ENCODE measurements at places on chromosomes 11 and 22. TPM values are rescaled to one million over a fixed set of nuclear protein-coding genes. Genes with fewer than 3 reads are reported as not detected.

GRCh38 chr11:104165014-104165413 lies 1.1 kb upstream of the PDGFD start:
- no peak for DNase-seq

DNA sequence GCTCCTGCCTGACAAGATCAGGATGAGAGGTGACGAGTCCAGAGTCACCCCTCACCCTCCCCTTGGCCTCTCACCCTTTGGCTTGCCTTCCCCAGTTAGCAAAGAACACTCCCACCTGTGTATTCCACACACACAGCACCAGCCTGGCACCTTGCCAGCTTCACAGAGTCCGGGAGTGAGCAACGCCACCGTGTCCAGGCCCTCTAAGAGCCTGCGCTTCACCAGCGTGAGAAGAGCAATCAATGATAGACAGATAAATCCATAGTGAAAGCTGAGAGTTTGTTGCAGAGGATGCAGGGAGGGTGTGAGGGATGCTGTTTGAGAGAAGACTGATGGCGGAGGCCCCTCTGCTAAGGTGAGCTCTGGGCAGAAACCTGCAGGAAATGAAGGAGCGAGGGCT lies 404.5 kb downstream of the LARGE1 start:
- DNase-seq: peak; percentile 54

DNA sequence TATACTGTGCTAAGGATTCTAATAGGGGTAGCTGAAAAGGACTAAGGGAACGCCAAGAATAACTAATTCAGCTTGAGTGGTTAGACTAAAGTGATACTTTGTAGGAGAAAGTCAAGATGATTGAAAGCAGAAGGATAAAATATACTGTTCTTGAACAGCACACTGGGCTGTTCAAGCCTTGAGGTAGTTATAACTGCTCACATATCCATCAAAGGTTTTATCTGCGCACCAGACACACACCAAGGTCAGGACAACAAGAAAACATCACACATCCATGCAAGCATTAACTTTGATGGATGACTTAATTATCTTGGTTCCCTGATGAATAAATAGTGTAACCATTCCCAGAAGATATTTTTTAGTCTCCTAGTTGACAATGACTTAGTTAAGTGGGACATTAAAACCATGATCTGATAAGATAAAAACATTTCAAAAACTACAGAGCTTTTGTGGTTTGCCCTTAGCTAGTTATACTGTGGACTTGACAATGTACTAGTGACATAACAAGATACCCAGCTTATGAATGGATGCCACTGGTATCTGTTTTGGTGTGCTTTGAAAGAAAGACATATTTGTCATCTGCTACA lies 728.9 kb downstream of the JRKL start:
- no peak for DNase-seq

- DNase-seq: no peak
Measured at GRCh38 chr22:47474464-47474863, 712.0 kb downstream of the TBC1D22A start.

- DNase-seq: no peak
Measured at GRCh38 chr11:102302241-102302640, 15.0 kb upstream of the BIRC3 start.

GRCh38 chr11:117931331-117931950 lies 2.2 kb upstream of the TMPRSS13 start:
- DNase-seq: peak; percentile 38

DNA sequence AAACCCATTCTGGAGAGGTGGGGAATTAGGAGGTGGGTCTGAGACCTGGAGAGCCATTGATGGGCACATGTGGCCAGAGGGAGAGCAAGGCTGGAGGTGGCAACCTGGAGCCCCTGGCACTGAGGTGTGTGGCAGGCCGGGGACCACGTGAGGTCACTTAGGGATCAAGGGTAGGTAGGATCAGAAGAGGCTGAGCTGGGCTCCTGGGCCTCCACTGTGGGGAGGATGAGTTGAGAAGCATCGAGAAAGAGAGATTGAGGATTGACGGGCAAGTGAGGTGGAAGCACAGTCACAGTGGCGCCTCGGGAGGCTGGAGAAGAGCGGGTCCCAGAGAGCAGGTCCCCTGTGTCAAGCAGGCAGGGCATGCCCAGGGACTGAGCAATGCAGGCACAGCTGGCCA lies 4.1 kb downstream of the GNAZ start:
- DNase-seq: no peak

GRCh38 chr11:57343825-57344224 lies 5.7 kb downstream of the P2RX3 start:
- DNase-seq: no peak

DNA sequence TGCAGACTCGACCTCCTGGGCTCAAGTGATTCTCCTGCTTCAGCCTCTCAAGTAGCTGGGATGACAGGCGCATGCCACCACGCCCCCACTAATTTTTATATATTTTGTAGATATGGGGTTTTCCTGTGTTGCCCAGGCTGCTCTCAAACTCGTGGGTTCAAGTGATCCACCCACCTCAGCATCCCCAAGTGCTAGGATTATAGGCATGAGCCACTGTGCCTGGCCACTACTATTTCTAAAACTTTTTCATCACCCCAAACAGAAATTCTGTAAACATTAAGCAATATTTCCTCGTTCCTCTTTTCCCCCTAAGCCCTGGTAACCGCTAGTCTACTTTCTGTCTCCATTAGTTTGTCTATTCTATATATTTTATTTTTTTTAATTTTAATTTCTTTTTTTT lies 9.0 kb upstream of the ATG16L2 start:
- DNase-seq: no peak

DNA sequence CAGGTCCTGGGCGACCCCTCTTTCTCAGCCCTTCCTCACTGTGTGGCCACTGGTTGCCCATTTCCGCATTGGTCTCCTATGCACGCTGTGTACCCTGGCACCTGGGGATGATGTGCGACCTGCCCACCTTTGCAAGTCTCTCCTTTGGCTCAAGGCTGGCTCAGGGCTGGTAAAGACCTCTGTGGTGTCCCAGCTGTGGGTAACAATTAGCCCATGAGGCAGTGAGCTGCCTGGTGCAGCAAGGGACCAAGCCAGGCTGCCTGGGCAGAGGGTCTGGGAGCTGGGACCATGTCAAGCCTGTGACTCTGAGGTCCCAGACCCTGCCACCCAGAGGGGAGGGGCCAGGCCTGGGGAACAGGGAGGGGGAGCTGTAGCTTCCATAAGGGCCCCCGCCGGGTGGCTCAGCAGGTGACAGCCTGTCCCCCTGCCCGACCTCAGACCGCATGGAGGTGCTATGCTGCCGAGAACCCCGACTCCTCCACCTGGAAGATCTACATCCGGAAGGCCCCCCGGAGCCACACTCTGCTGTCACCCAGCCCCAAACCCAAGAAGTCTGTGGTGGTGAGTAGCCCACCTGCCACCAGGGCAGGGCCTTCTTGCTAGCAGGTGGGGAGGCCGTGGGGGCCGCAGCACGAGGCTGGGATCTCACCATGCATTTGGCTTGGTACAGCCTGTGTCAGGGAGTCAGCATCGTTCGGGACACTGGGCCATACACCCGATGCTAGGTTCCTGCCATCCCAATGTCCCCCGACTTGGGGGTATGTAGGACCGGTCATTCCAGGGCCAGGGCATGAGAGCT lies 112.5 kb downstream of the KCNQ1OT1 start:
- DNase-seq: peak; percentile 38

DNA sequence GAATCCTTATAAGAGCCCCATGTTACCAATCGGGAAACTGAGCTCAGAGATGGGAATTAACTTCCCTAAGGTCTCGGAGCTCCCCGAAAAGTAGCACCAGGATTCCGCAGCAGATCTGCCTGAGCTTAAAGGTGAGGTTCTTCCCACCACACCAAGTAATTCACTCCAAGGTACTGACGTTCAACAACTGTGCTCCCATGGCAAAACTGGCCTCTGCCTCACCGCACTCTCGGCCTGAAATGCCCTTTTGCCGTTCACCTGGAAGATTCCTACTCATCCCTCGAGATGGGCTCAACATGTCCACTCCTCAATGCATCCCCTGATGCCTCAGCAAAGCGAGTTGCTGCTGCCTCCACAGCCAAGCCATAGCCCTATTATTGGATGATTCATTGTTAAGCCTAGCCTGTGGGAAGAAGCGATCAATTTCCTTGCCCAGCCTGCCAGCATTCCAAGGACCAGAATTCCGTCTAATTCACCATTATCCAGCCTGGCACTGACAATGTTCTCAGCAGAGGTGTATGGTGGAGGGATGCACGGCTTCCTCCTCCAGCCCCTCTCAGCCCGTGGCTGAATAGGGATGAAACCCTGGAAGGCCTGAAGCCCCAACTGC lies 4.2 kb downstream of the PLAAT3 start:
- no peak for DNase-seq

The NLRP10 gene
- total RNA-seq: not detected

The HEPHL1 gene
- total RNA-seq: not detected

The APLNR gene
- 0.18 TPM for total RNA-seq

All from Peyer's patch (tissue), 4 donors.